ENCODE measurements at places on chromosomes 12 and 14. TPM values are rescaled to one million over a fixed set of nuclear protein-coding genes. Genes with fewer than 3 reads are reported as not detected.

GRCh38 chr12:106740818-106741217, 33.7 kb upstream of the RIC8B start:
- DNase-seq, result no peak

DNA sequence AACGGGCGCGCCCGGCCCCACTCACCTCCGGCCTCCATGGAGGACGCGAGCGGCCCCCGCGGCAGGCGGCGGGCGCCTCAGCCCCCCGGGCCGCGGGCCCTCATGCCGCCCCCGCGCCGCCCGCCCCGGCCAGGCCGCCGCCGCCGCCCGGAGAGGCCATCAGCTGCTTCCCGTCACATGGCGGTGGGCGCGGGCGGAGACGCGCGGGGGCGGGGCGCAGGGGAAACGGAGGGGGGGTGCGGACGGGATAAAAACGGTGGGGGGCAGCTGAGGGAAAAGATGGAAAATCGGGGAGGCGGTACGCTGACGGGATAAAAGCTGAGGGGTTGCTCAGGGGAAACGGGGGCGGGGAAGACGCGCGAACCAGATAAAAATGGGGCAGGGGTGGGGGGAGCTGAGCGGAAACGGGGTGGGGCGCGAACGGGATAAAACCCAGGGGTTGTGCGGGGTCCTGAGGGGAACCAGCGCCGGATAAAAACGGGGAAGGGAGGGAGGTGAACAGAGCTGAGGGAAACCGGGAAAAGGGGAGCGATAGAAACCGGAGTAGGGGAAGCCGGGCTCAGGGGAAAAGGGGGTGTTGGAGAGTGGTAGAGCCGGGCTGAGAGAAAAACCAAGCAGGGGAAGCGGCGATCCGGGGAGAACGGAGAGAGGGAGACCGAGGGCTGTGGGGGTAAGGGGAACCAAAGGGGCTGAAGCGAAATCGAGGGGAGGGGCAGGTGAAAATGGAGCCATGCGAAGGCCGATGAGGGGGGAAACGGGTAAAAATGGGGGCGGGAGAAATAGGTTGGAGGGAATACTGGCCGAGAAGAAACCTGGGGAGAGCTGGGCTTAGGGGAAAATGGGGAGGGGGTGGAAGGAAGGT, at the start of gene WSB2:
TSS of gene WSB2 (minus strand) at position 169 of the 862 bp plus-strand sequence. CDS start at position 38, 131 bp downstream.
- no peak for DNase-seq

- DNase-seq, result no peak
These were observed 14.3 kb downstream of the TBX3 start for GRCh38 chr12:114669401-114670290.

GRCh38 chr14:30621354-30621939, 672 bp upstream of the SCFD1 start:
- DNase-seq, result no peak

GRCh38 chr14:52131640-52132320, 62.9 kb upstream of the NID2 start:
- DNase-seq, result peak; percentile 22

DNA sequence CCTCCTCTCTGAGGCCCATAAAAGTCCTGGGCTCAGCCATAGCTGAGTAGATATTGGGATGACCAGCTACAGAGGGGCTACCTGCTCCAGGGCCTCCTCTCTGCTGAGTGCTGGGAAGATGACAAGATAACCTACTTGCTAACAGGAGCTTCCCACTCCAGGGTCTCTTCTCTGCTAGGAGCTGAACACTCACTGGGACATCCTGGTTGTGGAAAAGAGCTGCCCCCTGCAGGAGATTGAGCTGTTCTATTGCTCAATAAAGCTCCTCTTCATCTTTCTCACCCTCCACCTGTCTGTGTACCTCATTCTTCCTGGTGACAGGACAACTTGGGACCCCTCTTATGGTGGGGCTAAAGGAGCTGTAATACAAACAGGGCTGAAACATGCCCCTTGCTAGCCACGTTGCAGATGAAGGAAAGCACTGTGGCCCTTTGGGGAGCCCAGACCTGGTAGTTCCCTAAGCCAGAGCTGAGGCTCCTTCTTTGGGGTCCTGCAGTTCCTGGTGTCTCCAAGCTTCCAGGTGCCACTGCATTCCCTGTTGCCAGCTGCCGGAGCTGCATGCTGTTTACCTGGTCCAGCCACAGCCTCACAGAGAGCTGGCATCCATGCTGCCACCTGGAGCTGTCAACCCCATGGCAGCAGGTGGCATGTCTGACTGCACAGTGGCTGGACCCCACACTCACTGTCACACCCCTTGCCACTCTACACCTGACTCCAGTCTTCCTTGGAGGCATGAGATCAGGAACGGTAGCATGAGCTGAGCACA, 598.5 kb upstream of the LMO3 start:
- DNase-seq, result no peak

- no peak for DNase-seq
These were observed 25.1 kb downstream of the ACVR1B start for GRCh38 chr12:51976376-51977160.

DNA sequence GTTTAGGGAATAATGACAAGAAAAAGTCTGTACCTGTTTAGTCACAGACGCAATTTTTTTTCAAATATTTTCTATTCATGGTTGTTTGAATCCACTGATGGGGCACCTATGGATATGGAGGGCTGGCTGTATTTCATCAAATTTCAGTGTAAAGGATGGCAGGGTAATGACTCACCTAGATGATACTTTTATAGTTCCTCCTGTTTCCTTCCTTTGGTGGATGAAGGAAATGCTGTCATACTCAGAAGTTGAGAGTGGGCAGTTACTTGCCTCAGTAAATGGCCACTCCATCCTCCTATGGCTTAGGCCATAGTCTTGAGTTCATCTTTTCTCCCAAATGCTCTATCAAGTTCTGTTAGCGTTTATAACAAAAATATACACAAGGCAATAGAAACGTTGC, 18.9 kb upstream of the C12orf71 start:
- DNase-seq, result no peak

DNA sequence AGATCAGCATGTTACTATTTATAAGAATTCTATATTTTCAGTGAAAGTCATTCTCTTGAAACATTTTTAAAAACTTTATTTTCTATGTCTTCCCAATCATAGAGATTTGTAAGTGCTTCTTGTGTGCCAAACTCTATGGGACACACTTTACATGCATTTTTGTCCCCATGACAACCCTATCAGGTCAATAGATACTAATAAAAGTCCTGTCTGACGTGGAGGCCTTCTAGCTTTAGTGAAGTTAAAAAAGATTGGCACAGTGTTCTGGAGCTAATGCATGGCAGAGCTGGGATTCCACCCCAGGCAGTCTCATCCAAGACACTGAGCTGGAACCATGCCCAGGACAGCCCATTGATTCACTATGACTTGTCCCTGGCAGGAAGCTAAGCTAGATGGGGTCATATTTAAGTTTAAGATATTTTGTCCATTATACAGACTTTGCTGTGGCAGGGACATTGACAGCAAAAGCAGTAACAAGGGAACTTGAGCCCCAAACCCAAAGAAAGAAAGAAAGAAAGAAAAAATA, 28.1 kb downstream of the TTC6 start:
- no peak for DNase-seq

DNA sequence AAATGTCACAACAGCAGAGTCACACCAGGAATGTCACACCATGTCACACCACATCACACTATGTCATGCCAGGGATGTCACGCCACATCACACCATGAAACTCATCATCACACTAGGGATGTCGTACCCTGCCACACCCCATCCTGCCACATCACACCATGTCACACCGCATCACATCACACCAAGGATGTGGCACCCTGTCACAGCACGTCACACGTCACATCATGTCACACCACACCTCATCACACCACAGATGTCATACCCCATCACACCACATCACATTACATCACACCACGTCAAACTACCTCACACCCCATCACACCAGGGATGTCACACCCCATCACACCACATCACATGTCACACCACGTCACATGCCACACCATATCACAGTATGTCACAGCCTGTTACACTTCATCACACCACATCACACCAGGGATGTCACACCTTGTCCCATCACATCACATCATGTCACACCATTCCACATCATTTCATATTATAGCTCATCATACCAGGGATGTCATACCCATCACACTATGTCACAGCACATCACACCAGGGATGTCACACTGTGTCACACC, 90.9 kb downstream of the TMEM121 start:
- DNase-seq, result no peak

GRCh38 chr12:51837286-51837685, 11.2 kb downstream of the FIGNL2 start:
- DNase-seq, result no peak

- no peak for DNase-seq
These were observed 36.4 kb upstream of the AEBP2 start for GRCh38 chr12:19402743-19403431.

The DDN gene
- total RNA-seq, result 0.15 TPM

The AMN gene
- total RNA-seq, result 5.2 TPM

The NFE2 gene
- total RNA-seq, result 0.79 TPM

The GARIN6 gene
- not detected for total RNA-seq

The PPP1R36 gene
- total RNA-seq, result not detected

The IL26 gene
- total RNA-seq, result not detected

The ADGRD1 gene
- total RNA-seq, result 0.44 TPM

The CLECL1 gene
- 2.9 TPM for total RNA-seq

The ZDHHC22 gene
- total RNA-seq, result not detected

The TMEM30B gene
- total RNA-seq, result 6.4 TPM
